ENCODE measurements at places on chromosomes 7 and 10.

DNA sequence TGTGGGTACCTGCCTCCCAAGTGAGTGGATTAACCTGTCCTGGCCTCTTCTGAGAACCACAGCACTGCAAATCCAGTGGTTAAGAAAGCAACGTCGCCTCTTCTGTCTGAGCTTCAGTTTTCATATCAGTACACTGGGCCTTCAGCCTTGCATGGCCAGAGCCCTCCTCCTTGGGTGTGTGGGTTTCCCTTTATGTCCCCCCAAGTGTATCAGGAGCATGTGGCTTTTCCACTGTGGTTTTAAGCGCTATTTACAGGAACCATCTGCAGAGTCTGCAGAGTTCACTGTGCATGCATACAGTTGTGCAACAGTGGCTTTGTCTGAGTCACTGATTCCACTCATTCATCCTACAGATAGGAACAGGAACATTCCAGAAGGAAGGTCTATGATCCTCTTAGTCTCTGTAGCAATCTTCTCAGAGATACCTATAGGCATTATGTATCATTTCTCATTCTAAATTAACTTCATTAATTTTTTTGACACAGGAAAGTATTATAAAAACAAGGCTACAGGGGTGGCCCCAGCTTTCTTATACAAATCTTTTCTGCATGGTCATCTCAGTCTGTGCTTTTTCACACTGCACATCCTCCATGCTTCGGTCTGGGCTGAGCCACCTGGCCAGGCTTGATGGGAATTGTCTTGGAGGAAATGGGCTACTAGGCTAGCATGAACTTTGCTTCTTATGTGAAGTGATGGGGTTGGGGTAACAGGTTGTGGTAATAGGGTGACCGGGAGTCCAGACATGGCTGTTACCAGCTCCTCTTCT lies 17.1 kb downstream of the MBL2 start:
- H3K27ac ChIP-seq = no peak overlapping the region
- DNase-seq = no peak
- no peaks in the 10 kb centered on the region for H3K4me1 ChIP-seq
- H3K27me3 ChIP-seq = no peaks in the 10 kb centered on the region
- H3K4me3 ChIP-seq = no peak overlapping the region

DNA sequence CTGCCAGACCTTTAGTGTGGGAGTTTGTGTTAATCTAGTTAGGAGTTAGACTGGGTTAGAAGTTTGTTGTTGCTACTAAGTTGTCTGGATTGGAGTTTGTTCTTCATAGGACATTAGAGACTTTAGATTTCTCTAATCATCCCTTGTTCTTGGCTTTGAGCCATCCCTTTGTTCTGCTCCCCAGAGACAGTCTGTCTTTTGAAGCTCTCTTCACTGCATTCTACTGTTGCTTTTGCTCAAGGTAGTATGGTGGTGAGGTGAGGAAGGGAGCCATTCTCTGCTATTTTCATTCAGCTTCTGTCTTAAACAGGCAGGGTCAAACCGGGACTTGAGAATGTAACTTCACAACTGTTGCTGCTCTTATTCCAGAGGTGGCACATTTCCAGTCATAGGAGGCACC lies 10.4 kb upstream of the TARP start:
- H3K36me3 ChIP-seq = no peaks in the 10 kb centered on the region
- no peak for DNase-seq
- no peaks in the 10 kb centered on the region for H3K4me1 ChIP-seq
- no peak overlapping the region for H3K4me3 ChIP-seq

DNA sequence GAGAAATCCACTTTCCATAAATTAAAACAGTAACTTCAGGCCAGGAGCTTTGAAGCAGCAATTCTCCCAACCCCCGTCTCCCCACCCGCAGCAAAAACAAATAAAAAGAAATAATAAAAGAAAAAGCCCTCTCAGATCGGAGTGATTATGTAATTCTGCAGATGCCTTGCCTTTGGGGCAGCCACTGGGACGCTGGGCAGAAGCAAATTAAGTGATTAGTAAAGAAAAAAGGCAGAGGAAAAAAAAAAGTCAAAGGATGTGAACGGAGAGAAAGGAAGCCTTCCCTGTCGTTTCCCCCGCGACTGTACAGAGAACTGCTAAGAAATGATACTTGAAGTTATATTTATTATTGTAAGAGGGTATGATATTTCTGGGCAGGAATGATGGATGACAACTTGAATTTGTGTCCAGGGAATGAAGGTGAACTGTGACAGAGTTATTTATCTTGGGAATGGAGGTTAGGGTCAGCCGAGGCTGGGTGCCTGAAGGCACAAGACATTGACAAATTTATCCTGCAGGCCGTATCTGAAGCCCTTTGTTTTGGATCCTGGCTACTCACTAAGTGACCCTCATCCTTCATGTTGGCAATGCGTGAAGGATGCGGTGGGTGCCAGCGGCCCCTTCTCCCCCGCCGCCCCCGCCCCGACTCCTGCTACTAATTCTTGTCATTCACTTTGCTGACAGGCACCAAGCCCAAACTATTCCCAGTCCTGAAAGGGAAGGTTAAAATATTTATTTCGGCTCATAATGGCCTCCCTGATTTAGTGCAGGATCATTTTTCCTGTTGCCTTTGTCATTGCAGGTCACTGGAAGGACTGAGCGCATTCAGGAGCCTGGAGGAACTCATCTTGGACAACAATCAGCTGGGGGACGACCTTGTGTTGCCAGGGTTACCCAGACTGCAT lies 604.0 kb downstream of the LRMDA start:
- no peaks in the 10 kb centered on the region for H3K4me1 ChIP-seq
- no peak overlapping the region for H3K4me3 ChIP-seq
- no peak for DNase-seq
- H3K27ac ChIP-seq = no peak overlapping the region
- H3K27me3 ChIP-seq = peaks cover 4% of the 10 kb centered on the region

GRCh38 chr10:127216786-127217185 lies 20.4 kb upstream of the INSYN2A start:
- DNase-seq = no peak
- no peaks in the 10 kb centered on the region for H3K36me3 ChIP-seq
- H3K27ac ChIP-seq = no peak overlapping the region
- no peaks in the 10 kb centered on the region for H3K4me1 ChIP-seq
- H3K27me3 ChIP-seq = no peaks in the 10 kb centered on the region
- H3K4me3 ChIP-seq = no peak overlapping the region
